ENCODE measurements at places on chromosomes 6 and 20.

GRCh38 chr6:12844284-12845223 is 128.0 kb downstream of the PHACTR1 start:
- DNase-seq, result no peak

- DNase-seq, result no peak
These were observed 4.6 kb upstream of the TXNDC5 start for GRCh38 chr6:7914991-7915789.

DNA sequence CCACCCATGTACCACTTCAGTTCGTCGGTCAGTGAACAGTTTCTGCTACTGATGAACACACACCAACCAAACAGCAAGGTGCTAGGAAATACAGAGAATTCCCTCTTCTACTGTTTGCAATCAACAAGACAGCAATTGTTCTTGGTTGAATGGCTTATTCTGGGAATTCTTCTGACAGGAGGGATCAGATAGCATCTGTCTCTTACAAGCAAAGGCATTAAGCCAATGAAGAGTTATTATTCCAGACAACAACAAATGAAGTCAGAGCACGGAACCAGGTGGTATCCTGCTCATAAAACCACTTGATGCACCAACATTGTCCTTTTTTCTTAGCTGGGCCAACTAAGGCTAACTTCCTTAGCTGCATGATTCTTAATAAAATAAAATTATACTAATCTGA is 37.8 kb downstream of the PTPRK start:
- no peak for DNase-seq

DNA sequence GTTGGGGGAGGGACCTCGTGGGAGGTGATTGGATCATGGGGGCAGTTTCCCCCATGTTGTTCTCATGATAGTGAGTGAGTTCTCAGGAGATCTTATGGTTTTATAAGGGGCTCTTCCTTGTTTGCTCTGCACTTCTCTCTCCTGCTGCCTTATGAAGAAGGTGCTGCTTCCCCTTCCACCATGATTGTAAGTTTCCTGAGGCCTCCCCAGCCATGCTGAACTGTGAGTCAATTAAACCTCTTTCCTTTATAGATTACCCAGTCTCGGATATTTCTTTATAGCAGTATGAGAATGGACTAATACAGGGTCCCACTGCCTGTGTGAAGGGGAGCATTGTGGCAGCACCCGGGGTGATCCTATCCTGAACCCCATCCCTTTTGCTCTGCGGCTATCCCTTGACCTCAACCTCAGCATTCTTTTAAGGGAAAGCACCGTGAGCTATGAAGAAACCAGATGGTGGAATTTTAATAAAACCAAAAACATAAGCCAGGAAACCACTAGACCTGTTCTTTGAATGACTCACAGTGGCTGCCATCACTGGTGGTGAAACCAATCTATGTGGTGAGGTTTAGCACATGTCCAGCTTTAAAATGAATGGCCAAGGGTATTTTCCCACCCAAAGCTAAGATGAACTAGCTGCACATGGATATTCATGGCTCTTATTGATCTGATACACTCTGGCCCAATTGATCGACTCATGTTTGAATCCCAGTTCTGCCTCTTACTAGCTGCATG is 62.2 kb downstream of the ZDHHC14 start:
- DNase-seq, result no peak

DNA sequence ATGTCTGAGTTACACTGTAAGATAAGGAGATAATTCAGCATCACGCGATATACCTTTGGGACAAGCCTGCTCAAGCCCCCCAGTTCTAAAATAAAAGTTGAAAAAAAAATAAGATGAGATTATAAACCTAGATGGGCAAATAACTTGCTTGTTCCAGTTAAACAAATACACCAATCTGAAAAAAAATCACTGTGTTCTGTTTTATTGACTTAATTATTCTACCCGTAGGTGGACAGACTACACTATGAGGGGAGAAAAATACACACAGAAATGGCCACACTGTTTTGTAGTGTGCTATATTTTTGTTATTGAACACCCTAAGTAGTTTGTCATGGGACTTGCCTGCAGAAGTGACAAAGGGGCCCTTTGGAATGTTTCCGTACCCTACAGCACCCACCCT is 70.9 kb downstream of the CRYBG1 start:
- DNase-seq, result no peak

DNA sequence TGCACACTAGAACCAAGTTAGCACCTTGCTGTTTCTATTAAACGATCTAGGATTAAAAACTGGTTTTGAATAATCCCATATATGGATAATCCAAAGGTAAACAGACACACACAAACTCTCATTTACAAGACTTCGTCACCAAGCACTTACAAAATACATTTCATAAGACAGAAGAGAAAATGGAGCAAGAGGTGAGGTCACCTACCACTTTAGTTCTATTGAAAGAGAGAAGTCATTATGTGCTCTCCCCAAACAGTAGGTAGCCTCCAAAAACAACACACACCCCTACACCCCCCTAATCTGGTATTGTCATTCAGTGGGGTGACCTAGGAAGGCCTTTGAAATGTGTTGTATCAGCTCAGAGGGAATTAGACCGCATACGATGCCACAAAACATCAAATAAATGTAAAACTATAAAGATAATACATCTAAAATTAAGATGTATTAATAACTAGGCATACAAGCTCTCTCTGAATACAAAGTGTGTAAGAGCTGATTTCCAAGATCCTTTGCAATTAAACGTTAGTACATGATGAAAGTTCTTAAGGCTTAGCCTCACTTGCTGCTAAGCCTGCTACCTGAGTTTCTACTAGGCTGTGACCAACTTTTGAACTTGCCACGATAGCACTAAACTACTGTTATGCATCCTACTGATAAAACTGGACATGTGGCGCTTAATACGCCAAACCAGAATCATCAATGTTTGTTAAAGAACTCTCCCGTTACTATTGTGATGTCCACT is 1.6 kb downstream of the SRPK1 start:
- DNase-seq, result no peak

DNA sequence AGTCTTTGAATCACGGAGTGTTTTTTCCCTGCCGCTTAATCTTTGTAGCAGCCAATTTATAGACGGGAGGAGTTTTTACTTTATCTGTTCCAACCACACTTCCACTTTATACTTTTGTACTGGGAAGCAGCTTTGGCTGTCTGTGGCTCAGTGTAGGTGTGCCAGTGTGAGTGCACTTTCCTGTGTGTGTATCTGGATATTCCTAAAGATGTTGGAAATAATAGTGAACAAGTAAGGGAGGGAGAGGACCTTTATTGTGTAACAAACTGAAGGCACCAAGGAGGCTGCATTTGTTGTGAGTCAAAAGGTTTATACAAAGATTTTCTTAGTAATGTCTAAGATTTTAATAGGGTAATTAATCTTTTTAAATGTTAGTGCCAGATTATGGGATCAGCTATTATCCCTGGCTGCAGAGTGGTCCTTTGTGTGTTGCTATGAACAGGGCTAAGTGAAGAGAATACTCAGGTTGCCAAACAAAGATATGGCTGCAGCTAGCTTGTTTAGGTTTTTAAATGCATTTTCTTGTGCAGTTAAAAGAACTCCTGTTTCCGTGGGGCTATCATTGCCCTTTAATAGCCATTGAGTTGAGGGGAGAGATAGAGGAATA is 226.3 kb downstream of the RNF144B start:
- DNase-seq, result no peak

DNA sequence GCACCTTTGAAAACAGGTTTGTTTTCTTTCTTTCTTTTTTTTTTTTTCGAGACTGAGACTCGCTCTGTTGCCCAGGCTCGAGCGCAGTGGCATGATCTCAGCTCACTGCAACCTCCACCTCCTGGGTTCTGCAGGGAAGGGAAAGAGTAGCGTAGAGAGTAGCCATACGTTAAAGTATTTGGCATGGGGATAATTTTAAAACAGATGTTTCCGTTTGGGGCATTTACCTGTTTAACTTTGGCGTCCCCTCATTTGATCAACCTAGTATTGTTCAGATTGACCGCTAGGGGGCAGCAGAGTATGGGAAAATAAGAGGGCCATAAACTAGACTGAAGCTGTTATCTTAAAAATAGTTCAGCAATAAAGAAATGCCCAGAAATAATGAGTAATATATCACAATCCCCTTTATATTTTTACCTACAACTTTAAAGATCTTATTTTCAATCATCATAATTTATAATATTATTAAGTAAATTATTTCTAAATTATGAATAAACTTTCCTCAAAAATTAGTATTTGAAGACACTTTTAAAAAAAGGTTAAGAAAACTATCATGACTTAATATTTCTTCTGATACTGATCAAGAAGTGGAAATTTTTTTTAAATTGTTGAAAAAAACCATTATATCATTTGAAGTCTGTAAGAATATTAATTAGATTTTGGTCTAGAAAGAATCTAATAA is 7.6 kb upstream of the TAAR9 start:
- DNase-seq, result peak; percentile 71

- no peak for DNase-seq
These were observed 7.5 kb downstream of the ELMO2 start for GRCh38 chr20:46398963-46399362.

GRCh38 chr20:55057779-55058415 is 582.5 kb downstream of the DOK5 start:
- no peak for DNase-seq

GRCh38 chr6:165573671-165574070 is 89.4 kb downstream of the PDE10A start:
- no peak for DNase-seq
